Activated CD4-positive, CD25-positive, alpha-beta regulatory T cell treated with anti-CD3 and anti-CD28 coated beads, Interleukin-2, amount 50 U/mL, for 72 hours (primary cell): ENCODE measurements at places on chromosomes 7 and 10.

DNA sequence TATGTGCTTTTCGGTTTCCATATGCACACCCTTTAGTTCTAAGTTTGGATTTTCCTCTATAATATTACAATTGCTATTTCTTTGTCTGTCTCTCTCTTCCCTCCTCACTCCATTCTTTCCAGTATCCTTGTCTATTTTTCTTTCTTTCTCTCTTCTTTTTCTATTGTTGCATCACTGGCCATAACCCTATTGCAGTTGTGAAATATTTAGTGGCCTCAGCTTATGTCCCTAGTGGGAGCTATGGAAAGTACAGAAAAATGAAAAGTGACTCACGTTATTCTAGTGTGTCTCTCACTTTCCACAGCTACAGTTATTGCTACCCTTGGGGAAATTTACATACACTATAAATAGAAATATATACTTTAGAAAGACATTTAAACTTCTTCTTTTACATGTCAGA, 59.1 kb downstream of the CNTNAP2 start:
- DNase-seq, result no peak

- DNase-seq, result no peak
Measured at GRCh38 chr7:128203710-128204214, 37.3 kb upstream of the LEP start.

GRCh38 chr7:102029616-102030015, 212.2 kb downstream of the CUX1 start:
- no peak for DNase-seq

DNA sequence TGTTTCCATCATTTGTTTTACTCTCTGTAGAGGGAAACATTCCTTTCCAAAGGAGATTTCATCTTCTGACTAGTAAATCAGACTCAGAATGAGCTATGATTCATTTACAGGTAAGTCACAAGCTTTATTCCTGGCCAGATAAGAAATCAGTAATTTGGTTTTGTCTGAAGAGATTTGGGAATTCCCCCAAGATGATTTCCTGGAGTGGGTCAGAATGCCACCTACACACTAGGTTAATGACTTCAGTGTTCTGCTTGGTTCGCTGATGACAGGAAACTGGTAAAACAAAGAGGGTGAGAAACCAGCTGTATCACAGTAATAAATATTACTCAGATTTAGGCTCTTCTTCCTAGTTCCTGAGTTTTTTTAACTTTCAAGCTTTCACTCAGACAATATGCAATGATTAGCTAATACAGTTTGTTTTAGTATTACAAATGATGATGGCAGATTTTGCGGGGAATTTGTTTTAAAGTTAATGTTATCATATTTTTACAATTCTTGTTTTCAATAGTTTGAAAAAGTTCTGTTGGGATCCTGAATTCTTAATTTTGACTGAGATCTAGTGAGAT, 8.3 kb upstream of the ASZ1 start:
- no peak for DNase-seq

DNA sequence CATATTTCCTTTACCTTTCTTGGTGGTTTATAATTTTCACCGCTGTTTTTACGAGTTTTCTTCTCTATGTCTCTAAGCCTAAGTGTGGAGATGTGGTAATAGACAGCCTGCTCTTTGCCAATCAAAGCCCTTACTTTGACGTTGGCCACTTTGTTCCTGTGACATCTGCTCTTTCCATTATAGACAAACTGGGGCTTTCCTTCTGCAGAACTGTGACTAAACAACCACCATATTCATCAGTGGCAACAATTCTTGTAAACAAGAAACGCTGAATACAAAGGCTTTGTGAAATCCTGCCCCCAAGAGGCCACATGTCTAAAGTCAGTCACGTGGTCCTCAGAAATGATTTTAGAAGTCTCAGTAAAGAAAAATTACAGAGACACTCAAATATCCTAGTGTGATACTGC, 59.6 kb upstream of the CAPZA2 start:
- no peak for DNase-seq

DNA sequence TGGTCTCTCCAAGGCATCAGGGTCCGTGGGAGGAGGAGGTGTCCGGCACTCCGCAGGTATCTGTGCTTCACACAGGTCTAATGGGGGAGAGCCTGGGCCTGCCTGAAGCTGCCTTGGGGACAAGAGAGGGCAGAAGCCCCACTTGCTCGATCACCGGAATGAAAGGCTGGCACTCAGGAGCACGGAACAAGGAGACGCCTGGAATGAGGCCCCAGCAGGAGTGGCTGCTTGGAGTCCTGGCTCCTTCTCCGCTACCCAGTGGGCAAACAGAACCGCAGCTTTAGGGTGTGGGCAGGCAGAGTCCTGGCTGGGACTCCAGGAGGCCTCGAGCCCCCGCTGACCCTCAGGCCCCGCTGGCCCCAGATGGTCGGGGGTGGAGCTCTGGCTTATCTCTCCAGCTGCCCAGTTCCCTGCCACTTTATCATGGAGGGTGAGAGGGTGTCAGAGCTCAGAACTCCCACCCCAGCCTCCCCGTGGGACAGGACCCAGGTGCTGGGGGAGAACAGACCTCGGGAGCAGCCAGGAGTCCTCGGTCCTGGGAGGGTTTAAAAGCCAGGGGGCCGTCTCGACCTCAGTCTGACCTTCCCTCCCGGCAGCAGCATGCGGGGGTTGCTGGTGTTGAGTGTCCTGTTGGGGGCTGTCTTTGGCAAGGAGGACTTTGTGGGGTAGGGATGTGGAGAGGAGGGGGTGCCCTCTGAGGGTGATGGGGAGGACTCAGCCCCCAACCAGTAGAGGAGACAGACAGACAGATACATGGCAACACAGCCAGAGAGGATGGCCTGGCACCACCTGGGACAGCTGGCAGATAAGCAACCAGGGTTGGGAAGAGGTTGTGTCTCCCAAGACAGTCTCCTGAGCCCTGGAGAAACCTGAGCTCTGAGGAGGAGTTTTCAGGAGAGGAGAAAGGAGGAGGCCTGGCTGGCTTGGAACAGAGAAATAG, at the start of gene CPA1:
TSS of gene CPA1 (plus strand) at position 574 of the 940 bp plus-strand sequence. CDS start at position 601, 27 bp downstream.
- DNase-seq, result no peak

DNA sequence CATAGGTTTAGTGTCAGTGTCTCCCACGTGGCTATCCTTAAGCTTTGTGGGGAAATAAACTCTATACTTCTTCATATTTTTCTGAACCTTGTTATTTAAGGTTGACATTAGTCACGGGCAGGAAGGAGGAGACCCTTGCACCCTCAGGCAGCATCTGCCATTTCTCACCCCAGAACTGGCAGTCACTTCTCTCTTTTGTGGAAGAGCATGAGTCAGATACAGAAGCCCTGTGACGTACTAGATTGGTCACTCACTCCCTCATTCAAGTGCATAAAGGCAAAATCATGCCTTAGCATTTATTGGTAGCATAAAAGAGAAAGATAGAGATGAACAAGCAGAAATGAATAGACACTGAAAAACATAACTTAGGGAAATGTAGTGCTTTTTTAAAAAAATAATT, 206.0 kb upstream of the MDFIC start:
- no peak for DNase-seq

GRCh38 chr10:12358863-12359564, 9.7 kb downstream of the CAMK1D start:
- no peak for DNase-seq

DNA sequence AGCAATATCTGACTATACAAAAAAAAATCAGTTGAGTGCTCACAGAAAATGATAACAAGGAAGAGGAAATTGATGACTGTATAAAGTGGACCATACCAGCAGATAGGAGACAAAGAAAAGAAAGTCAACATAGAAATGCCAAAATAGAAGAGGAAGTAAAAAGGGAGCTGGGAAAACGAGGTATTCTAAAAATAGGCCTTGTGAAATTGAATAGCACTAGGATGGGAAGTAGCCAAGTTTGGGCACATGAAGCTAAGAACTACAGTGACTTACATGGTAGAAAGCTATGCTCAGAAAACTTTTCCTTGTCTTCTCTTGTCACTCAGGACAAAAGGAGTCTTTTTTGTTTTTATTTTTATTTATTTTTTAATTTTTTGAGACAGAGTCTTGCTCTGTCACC, 76.2 kb upstream of the APBB1IP start:
- DNase-seq, result no peak

DNA sequence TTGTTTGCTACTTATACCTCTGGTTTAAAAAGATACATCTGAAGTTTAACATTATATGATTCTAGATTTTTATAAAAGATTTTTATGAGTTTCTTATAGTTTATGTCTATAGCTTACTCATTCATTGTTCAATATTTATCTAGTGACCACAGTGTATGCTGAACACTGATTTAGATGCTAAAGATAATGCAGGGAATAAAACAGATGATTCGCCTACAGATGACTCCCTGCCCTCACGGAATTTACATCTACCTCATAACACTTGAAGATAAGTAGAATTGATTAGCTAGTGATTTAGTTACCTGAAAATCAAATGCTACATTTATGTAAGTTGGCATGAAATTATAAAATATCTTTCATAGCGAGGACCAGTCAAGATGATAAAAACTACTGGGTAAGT, 105.8 kb downstream of the HIPK2 start:
- DNase-seq, result no peak

DNA sequence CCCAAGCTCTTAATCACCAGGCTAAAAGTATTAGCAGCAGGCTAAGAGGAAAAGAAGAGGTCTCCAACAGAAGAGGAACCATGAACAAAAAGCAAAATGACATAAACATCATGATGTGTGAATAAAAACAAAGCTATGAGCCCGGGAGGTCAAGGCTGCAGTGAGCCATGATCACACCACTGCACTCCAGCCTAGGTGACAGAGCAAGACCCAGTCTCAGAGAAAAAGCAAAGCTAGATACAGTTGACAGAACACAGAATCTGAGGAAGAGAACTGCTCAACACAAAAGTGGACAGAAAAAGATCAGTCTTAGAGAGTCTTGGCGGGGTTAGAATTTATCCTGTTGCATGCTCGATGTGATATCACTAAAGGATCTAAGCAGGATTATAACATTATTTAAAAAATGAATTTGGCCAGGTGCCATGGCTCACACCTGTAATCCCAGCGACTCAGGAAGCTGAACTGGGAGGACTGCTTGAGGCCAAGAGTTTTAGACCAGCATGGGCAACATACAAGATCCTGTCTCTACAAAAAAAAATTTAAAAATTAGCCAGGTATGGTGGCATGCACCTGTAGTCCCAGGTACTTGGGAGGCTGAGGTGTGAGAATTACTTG, 37.5 kb downstream of the NT5C2 start:
- no peak for DNase-seq

DNA sequence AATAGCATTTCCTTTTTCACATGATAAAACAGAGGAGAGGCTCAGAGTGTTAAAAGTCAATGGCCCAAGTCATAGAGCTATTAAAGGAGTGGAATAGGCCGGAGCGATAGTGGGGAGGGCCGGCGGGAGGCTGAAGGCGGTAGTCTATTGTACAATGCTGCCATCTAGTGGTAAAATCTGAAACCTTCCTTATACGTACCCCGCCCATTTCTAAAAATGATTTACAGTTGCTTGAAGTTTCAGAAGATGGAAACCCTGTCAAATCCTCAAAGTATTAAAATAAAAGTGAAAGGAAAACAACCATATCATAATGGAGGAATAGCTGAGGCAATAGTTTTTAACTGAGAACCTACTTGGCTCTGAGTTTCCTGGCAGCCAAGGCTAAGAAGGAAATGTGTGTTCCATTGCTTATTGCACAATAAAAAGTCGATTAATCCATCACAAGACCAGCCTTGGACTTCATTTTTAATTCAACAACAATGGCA, 209.1 kb downstream of the CCSER2 start:
- no peak for DNase-seq

- DNase-seq, result no peak
Measured at GRCh38 chr10:72563327-72563932, 62.4 kb downstream of the MICU1 start.

- no peak for DNase-seq
Measured at GRCh38 chr7:55457801-55458200, 92.7 kb downstream of the LANCL2 start.

DNA sequence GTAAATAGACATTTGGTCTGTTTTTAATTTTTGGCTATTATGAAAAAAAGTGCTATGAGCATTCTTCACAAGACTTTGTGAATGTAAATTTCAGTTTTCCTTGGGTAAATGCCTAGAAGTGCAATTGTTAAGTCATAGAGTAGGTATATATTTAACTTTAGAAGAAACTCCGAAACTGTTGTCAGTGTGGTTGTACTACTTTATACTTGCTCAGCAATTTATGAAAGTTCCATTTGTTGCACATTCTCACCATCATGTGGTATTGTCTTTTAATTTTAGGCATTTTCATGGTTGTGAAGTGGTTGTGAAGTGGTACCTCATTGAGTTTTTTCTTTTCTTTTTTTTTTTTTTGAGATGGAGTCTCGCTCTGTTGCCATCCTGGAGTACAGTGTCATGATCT, 60.0 kb downstream of the TYW1 start:
- DNase-seq, result no peak

GRCh38 chr7:105990727-105991453, 27.8 kb downstream of the CDHR3 start:
- DNase-seq, result no peak
